ENCODE measurements at places on chromosomes 12 and 14.
A peak's percentile ranks its signal among the peaks of the same experiment; 100 is the strongest.

- DNase-seq, result peak; percentile 7
Measured at GRCh38 chr12:129467289-129467688, 436.5 kb downstream of the TMEM132D start.

DNA sequence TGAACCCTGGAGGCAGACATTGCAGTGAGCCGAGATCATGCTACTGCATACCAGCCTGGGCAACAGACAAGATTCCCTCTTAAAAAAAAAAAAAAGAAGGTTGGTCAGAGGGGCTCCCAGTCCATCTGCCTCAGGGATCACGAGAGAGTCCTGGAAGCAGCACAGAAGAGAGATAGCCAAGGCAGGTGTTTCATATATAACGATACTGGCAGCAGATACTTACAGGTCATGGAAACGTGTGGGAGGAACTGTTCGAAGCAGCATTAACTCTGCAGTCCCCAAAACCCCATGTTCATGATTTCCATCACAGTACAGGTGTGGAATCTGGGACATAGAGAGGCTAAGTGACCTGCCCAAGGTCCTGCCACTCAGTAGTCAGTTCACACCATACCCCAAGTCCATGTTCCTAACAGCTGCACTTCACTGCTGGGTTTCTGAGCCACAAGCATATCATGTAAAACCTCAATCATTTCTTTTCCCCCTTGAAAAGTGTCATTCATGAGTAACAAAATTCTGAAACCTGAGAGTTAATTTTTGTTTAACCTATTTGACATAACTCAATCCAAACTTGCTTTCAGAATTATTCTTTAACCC is 16.7 kb downstream of the CDK2AP1 start:
- no peak for DNase-seq

GRCh38 chr14:55221968-55222367 is 30.6 kb upstream of the DLGAP5 start:
- no peak for DNase-seq

- no peak for DNase-seq
Measured at GRCh38 chr14:70857496-70857890, 48.2 kb upstream of the MAP3K9 start.

GRCh38 chr12:82414926-82415325 is 56.6 kb downstream of the METTL25 start:
- no peak for DNase-seq

DNA sequence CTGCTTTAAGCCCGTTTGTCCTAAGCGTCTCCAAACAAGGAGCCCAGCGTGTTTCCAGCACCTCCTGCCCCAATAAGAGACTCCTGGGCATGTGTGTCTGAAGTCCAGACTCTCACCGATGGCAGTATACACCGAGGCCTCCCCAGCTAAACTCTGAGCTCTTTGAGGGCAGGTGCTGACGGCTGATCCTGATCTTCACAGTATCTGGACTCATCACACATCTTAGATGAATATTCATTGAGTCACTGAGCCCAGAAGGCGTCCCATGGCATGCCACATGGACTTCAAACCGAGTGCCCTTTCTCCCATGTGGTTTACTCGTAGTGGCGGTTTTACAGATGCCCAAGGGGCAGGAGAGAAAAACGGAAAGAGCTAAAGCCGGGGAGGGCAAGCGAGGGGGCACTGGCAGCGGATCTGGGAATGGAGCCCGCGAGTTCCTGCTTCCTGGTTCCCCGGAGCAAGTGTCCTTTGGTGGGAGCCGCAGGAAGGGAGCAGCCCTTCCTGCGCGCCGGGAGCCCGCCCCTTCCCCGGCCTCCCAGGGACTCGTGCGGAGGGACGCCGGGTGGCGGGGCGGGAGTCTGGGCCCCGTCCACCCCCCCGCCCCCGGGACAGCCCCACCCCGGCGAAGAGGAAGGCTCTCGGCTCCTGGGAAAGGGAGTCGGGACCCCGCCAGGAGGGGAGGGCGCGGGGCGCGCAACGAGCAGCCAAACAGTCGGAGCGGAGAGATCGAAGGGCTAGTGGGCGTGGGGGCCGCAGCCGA is 585 bp upstream of the TEAD4 start:
- peak; percentile 86 for DNase-seq

DNA sequence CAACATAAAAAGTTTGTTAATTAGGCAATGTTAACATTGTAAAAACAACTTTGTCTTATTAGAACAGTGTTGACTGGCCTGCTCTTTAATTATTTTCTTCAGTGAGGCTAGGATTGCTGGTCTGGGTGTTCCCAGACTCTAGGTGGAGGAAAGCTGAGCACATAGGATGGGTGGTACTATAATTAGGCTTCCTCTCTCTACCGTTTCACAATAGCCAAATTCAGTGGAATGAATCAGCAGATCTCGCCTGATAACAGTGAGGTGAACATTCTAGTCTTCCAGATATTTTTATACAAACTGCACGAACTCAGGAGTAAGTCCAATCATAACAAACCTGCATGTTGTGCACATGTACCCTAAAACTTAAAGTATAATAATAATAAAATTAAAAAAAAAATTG is 11.9 kb downstream of the PTGDR start:
- DNase-seq, result peak; percentile 37

DNA sequence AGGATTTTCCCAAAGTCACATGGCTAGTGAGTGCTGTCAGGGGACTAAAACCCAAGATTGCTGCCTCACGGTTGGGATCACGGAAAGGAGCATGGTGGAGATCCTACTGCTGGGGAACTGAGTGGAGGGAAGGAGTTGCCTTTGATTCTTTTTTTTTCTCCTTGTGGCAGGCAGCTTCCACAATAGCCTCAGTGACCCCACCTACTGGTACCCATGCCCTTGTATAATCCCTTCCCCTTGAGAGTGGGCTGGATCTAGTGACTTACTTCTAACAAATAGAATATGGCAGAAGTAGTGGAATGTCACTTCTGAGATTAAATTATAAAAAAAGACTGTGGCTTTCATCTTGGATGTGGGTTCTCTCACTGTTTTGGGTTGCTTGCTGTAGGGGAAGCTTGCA is 135.7 kb downstream of the DICER1 start:
- DNase-seq, result peak; percentile 60

- DNase-seq, result no peak
Measured at GRCh38 chr12:127054531-127054930, 1212.4 kb upstream of the TMEM132C start.

DNA sequence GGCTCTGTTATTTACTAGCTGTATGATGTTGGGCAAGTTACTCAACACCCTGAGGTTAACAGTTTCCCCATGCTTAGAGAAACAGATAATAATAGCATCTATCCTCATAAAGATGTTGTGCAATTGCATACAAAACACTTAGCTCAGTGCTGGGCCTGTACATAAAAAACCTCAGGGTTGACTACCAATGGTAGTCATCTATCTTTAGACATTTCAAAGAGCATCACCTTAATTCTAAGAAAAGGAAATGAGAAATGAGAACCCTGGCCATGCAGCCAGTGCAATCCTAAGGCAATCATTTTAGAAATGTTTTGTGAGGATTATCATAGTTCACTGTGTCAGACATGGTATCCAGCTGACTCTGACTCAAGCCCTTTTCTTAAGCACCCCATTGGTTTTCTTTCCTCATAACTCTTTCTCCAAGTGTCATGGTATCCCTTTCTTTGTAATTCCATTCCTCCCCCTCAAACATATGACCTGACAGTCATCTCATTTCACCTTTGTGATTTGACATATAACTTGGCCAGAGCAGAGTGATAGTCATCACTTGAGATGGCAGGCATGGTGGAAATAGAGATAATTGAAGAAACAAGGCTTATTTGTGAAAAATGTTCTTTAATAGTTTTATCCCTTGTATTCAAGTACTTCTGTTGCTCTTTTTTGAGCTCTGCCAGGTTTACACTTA is 29.5 kb upstream of the OSBPL8 start:
- DNase-seq, result no peak

GRCh38 chr14:105710119-105711043 is 184.0 kb downstream of the TMEM121 start:
- DNase-seq, result no peak

DNA sequence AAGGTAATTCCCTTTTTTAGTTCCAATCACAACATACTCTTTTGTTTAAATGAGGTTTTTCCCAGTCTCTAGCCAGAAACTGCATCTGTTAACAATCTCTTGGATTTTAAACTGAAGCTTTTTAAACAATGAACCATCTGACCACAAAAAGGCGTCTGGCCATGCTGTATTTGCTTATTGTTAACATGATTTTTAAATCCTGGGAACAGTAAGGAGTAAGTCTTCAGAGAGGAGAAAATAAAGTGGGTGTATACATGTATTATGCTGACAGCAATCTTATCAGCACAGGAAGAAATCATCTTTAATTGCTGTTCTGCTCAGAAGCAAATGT is 106.2 kb downstream of the DAAM1 start:
- DNase-seq, result no peak

GRCh38 chr12:82954064-82954463 is 267.4 kb downstream of the TMTC2 start:
- no peak for DNase-seq

GRCh38 chr12:123713823-123714585 is 1.9 kb downstream of the ATP6V0A2 start:
- peak; percentile 23 for DNase-seq
